ENCODE measurements at places on chromosomes 5 and 9.

- DNase-seq = no peak
Observed at GRCh38 chr9:26746357-26747072, 146.1 kb downstream of the CAAP1 start.

DNA sequence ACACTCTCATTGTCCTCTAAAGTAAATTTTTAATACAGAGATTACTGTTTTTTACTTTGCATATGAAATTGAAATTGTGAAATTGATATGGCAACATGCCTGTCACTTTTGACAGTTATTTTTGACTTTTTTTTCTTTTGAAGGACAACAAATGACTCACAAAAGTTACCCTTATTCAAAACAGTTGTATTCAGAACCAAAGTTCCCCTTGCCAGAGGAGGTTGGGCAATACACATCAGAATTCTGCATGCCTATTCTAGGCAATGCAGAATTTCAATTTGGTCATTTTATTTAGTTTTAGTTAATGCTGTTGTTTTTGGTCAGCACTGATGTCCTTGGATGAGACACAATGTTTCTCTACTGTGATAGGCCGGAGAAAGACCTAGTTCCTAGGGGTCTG, 299.1 kb upstream of the PRR16 start:
- DNase-seq = no peak

DNA sequence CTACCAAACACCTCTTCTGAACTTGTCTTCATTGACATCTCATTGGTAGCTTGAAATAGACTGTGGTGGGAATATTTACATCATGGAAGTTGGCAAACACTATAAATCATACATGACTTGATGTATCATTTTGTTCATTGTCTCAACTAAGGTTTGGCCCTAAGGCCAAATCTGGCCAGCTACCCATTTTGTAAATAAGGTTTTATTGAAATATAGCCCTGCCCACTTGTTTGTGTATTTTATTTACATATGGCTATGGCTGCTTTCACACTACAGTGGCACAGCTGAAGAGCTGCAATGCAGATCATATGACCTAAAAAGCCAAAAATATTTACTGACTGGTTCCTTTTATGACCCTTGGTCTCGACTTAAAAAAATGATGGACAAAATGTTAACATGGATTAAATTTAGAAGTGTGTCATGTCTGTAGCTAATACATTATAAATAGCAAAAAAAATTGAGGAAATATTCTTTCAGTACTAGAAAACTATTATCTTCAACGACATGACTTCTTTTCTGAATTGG, 22.1 kb downstream of the FAM240B start:
- DNase-seq = no peak

DNA sequence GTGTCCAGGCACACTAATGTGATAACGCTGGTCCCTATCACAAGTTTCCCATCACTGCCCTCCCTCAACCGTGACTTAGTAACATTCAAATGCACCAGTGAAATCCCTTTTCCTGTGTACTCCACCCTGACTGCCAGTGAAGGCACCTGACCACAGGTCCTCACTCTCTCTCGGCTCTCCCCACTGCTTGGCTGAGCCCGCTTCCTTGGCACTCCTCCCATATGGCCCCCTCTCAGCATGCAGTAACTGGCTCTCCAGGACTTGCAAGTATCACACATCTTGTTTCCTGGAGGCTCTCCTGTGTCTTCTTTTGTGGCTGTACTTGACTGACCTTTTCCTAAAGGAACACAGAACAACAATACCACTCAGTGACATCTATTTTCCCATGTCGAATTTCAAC, 292.0 kb upstream of the ZNF608 start:
- DNase-seq = no peak

DNA sequence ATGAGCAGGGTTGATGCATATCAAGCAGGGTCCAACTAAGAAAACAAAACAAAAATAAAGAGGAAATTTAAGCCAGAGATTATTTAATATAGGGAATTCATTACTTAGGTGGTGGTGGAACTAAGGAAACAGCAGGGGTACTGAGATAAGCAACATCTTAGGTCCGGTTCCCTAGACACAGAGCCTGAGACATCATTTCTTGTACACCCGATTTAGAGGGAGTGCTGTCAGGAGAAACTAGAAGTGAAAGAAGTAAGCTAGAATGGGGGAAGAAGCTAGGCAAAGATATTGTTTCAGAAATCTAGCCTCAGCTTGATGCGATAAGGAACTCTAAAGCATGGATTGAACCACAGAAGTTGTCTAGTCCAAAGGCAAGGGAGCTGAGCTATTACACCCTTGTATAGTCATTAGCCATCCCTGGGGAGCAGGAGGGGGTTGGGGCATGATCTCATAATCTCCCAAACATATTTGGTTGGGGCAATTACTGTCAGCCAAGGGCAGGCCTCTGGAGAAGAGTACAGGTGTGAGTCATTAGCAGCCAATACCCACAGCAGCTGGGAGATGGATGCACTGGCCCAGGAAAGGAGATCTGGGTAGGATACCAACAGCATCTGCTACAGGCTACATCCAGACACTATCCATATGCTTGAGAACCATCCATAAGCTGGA, 194.5 kb downstream of the ARL15 start:
- no peak for DNase-seq

- DNase-seq = no peak
Observed at GRCh38 chr5:16147179-16147900, 32.3 kb downstream of the MARCHF11 start.

DNA sequence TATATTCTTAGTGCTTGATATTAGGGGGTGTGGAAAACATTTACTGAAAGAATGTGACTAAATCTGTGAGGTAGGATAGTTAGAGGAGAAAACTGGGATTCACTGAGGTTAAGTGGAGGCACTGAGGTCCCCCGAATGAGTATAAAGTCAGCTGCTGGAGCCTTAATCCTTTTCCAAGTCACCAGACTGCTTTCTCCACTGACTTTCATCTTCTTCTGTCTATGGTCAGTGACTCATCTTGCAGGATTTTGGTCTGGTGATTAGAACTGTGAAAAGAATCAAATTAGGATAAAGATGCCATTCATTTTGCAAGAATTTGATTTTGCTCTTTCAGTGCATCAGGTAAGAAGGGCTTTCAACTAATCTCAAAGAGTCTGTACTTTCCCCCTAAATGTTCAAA, 89.3 kb upstream of the ALDH1A1 start:
- no peak for DNase-seq

- no peak for DNase-seq
Observed at GRCh38 chr5:155529362-155529761, 515.8 kb downstream of the KIF4B start.

DNA sequence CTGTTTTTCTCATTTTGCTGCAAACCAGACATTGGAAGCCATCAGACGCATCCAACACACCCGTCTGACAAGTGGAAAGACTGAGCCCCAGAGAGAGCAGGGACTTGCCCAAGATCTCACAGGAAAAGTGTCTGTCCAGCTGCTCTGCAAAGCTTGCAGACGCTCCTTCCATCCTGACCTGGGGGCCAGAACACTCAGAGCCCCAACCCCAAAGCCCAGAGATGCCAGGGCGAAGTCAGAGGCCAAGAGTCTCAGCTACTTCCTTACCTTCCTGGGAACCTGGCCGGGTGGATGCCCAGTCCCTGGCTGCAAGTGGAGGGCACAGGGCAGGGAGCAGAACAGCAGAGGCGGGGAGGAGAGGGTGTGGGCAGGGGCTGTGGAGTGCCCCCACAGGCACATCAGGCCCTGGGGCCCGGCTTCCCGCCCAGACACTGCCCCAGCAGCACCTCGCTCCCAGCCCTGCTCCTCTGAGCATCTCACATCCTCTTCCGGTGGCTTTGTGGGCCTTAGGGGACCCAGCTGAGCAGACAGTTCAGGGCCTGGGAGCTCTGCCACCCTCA, 9.7 kb upstream of the RALGDS start:
- DNase-seq = peak; percentile 74

DNA sequence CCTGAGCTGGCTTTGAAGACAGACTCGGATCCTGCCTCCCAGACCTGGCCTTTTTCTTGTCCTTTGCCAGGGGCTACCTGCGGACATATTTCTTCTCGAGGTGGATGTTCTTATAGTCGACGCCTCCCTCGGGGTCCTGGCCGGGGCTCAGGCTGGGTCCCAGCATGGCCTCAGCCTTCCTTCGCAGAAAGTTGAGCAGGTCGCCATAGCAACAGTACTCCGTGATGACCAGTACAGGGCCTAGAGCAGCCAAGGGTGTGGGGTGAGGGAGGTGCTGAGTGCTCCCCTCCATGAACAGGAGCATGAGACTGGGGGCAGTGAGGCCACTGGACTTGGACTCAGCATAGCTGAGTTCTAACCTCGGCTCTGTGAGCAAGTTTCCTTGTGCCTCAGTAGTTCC, 26.7 kb downstream of the CSF1R start:
- DNase-seq = no peak

GRCh38 chr5:175353926-175354325, 90.1 kb downstream of the DRD1 start:
- no peak for DNase-seq

- no peak for DNase-seq
Observed at GRCh38 chr5:111143910-111144309, 51.8 kb downstream of the WDR36 start.

DNA sequence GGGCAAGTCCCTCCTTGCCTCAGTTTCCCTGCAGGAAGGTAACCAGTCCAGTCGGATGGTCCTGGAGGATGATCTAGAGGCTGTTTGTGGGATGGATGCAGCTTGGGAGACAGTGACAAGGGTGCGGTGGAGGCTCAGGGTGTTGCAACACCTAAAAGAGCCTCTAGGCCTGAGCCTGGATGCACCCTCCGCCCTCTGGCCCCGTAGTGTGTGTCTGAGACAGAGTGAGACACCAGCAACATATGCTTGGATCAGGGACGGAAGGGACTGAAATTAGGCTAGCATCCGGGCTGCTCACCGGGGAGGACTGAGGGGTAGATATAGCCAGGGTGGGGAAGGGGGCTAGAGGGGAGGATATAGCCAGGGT, 1.1 kb downstream of the CRAT start:
- no peak for DNase-seq

GRCh38 chr9:136605988-136606660, 56.6 kb upstream of the EGFL7 start:
- no peak for DNase-seq

DNA sequence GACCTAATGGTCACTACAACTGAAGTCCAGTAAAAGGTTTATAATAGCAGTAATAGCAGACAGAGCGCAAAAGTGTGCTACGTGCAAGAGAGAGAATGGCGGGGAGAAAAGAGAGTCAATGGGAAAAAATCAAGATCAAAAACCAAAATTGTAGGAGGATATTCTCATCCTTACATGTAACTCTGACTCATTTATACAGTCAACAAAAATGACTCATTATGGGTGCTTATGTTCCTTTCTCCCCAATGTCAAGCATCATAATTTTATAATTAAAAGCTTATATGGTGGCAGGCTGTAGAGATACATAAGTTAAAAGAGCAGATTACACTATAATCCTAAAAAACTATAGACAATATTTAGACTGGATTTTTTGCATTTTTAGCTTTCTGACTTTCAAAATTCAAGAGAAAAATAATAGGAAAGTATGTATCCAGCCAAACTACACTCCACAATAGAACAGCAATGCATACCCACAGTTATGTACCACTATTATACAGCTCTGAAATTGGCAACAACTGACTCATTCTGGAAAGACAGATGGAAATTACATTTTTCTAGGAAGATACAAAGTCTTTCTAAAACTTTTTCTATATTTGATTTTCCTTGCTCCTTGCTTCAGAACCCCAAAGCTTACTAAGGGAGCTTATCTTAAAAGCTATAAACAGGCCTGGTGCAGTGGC, 78.4 kb downstream of the PLPP1 start:
- no peak for DNase-seq

DNA sequence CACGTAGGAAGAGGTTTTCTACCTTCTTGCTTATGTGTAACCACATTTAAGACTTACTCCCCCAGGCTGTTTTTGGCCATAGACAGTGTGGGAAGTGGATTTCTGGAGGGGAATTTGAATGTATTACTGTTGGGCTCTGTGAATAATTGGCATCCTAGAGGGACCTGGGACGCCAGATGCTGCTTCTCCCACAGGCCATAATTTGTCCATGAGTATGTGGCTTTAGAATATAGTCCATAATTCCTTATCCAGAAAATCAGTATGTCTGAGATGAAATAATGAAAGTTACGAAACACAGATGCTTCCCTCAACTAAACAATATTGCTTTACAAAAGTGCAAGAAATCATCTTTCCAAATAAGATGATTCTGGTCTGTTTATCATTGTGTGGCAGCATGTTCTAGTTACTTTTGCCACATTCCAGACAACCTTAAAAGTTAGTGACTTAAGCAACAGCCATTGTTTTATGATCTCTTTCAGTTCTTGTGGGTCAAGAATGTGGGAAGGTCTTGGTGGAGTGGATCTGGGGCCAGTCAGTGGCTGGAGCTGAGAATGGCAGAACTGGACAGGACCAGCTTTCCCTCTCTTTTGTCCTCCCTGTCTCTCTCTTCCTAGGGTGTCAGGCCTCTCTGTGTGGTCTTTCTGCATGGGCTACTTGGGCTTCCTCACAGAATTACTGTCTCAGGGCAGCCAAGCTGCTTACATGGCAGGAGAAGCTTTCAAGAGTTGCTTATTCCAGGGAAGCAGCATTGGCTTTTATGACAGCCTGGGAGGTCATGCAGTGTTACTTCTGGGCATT, 79.4 kb downstream of the FBXL7 start:
- DNase-seq = no peak

- DNase-seq = no peak
Observed at GRCh38 chr9:82912645-82913044, 150.3 kb downstream of the RASEF start.

DNA sequence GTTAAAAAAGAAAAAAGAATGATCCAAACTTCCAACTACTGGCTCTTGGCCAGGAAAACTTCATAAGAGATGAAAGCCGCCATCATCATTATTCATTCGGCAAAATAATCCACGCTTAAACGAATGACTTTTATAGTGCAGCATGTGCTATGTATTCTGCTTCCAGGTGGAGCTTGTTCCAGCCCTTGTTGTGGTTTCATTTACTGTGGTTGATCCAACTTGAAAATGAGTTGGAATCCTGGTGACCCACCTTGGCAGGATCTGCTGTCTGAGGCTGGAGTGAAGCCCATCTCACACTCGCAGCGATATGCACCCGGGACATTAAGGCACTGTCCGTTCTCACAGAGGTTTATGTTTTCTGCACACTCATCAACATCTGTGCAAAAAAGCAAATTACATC, 209.6 kb downstream of the FBN2 start:
- no peak for DNase-seq

GRCh38 chr5:159915904-159916840, at the start of gene ADRA1B:
TSS of gene ADRA1B (plus strand) at chr5:159916482. CDS start at chr5:159916906, 424 bp downstream.
- peak; percentile 17 for DNase-seq

DNA sequence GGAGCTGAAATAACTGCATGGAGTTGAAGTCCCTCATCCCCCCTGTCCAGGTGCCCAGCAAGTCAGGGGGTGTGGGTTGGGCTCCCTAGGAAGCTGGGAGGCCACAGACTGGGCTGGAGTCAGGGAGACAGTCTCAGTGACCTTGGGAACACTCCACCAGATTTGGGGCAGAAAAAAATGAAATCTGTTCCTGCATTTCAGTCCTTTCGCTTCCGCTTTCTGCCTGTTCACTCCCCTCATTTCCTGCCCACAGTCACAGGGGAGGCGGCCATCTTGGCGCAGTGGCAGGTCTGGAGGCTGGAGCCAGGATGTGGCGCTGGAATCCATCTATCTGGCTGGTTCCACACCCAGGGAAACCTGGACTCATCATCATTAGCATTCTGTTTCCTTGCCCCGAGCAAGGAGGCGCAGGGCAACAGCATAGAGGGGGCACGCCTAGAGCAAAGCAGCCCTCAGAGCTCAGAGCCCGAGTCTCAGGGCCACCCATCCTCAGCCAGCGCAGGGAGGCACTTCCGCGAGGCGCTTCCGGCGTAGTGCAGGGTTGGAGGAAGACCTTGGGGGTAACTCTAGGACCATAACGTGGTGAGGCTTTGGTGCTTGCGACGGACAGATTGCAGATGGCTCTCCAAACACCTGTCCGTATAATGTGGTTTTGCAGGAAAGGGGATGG, 86.2 kb upstream of the HSPA9 start:
- DNase-seq = no peak

GRCh38 chr5:164869325-164869724, 1363.9 kb downstream of the MAT2B start:
- no peak for DNase-seq

Data from central memory CD4-positive, alpha-beta T cell (primary cell).